Stimulated activated CD8-positive, alpha-beta memory T cell treated with anti-CD3 and anti-CD28 coated beads, Interleukin-15, amount 100 ng/mL, for 4 hours (primary cell): ENCODE measurements at places on chromosomes 6 and 20.
A peak's percentile ranks its signal among the peaks of the same experiment; 100 is the strongest.

DNA sequence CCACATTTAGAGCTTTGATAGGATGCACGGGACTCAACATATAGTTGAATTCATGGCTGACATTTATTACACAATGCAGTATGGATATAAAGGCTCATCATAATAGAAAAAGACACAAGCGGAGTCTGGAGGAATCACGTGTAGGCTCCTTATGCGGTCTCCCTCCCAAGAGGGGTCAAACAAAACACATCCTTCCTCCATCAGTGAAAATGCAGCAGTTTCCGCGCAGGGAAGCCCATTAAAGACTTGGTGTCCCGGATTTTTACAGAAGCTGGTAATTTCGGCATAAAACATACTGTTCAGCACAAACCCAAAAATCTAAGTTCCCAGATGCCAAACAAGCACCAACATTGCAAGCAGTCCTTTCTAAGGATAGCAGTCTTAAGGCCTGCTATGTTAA is 1.1 kb downstream of the USP45 start:
- no peak for DNase-seq

DNA sequence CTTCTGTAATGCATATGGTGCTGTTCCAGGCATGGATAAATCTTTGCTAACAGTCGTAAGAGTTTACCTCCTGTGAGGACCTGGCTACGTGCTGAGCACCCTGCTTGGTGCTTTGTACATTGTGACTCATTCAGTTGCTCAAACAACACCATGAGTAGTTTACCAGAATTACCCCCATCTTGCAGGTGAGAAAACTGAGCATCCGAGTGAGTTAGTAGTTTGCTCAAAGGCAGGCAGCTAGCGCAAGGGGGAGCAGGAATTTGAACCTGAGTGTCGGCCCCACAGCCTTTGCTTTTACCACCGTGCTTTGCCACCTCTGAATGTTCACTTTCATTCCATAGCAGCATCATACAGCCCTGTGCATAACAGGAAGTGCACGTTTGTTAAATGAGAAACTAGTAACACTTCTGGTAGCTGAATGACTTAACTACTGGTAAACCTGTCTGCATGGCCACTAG is 121.9 kb downstream of the MTHFD1L start:
- no peak for DNase-seq

DNA sequence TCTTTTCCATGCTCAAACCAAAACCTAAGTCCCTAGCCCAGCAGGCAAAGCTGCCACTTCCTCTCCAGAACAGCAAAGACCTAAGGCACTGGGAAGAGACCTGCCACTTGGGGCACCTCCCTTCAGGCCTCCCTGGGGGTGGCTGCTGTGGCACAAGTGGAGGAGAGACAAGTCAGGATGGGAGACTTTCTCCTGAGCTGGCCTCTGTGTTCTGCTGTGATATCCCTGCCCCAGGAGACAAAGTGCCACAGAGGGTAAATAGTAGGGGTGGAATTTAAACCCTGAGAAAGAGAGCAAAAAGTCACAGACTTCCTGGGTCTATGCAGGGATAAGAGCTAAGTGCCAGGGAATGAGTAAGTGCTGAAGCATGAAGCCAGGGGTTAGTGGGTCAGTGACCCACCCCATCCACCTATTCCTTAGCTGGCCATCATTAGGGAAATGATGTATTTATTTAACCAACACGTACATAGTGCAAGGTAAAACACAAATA is 84.2 kb downstream of the MRPL14 start:
- DNase-seq, result no peak

DNA sequence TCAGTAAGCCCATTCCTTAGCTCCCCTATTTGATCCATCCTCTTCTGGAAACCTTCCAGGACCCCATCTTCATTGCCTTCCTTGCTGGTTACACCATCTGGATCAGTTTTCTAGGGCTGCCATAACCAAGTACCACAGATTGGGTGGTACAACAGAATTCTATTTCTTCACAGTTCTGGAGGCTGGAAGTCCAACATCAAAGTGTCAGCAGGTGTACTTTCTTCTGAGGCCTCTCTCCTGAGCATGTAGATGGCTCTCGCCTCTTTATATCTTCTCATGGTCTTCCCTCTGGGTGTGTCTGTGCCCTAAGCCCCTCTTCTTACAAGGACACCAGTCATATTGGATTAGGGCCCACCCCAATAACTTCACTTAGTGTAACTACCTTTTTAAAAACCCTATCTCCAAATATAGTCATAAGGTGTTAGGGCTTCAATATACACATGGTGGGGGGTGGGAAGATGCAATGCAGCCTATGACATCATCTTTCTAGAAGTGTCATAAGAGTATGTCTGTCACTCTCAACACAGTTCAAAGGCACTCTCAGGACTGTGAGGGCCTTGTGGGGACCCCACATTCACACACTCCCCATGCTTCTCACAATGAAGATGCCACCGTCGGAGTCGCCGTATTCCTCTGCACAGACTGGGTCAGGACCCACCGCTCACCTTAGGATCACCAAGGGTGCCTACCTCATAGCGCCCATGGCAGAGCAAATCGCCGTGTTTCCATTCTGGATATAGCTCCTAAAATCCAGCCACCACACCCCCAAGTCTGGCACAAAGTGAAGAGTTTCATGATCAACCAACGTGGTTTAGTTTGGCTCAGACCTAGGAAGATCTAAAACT is 12.2 kb upstream of the PRND start:
- no peak for DNase-seq

- no peak for DNase-seq
These were observed 43.9 kb upstream of the CD93 start for GRCh38 chr20:23129891-23130621.

DNA sequence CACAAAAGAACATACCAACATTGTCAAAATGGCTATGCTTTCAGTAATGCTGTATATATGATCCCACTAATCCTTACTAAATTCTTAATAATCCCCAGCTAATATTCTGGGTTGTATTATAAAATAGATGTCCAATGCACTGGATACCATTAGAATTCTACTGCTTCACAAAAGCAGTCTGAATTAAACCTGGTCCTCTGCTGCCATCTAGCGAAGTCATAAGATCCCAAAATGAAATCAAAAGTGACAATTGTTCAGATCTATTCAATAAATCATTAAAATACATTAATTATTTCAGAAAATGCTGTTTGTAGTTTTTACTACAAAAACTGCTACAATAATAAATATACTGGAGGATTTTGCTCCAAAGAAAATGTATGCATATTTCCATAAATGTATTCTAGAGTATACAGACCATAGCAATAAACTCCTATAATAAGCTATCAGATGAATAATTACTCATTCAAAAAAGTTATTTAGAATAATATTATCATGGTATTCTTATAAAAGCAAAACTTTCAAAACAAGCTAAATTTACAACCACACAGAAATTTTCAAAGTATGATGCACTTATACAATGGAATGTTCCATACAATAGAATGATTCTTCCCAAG is 92.6 kb downstream of the RNGTT start:
- DNase-seq, result no peak

- DNase-seq, result no peak
These were observed at the start of gene MAS1L for GRCh38 chr6:29487660-29488059. Gene MAS1L, minus strand, starts transcription at chr6:29487956. Its CDS starts 54 bp downstream, at chr6:29487902.

DNA sequence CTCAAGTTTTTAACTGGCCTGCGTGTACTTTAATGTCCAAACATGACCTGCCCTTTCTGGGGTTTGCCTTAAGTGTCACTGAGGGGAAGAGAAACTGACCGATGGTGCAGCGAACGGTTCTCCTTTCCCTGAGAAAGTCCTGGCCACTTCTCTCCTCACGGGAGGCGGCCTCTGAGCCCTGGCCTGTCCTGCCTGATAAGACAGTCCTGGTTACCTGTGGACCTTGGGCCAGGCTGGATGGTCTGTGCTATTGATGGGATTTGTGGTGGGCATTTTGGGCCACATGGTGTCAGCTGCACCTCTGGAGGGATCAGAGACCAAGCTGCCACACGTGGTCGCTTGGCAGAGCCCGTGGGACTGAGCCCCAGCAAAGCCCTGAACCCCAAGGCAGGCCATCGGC is 11.6 kb upstream of the NTSR1 start:
- no peak for DNase-seq

DNA sequence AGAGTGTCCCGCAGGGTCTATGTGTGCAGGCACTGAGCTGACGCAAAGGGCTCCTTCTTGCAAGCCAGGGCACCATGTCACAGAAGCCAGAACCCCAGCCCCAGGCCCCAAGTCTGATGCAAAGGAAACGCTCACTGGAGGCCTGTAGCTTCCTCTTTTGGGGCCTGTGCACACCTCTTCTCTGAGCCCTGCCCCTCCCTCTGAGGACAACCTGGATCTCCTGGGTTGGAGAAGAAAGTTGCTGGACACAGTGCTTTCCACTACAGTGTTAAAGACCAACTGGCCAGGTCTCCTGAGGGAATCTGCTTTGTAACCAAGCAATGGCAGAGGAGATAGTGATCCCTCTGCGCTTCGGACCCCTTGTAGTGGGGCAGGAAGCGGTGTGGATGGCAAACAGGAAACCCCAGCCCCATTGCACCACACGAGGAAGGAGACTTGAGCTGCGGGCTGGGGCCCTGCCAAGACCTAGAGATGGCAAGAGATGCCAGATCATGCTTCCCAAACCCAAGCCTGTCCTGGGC is 90.0 kb downstream of the PRND start:
- no peak for DNase-seq

GRCh38 chr20:64039293-64040160 is 3.5 kb downstream of the C20orf204 start:
- no peak for DNase-seq

GRCh38 chr6:116971959-116972358 is 94.9 kb downstream of the RFX6 start:
- no peak for DNase-seq

DNA sequence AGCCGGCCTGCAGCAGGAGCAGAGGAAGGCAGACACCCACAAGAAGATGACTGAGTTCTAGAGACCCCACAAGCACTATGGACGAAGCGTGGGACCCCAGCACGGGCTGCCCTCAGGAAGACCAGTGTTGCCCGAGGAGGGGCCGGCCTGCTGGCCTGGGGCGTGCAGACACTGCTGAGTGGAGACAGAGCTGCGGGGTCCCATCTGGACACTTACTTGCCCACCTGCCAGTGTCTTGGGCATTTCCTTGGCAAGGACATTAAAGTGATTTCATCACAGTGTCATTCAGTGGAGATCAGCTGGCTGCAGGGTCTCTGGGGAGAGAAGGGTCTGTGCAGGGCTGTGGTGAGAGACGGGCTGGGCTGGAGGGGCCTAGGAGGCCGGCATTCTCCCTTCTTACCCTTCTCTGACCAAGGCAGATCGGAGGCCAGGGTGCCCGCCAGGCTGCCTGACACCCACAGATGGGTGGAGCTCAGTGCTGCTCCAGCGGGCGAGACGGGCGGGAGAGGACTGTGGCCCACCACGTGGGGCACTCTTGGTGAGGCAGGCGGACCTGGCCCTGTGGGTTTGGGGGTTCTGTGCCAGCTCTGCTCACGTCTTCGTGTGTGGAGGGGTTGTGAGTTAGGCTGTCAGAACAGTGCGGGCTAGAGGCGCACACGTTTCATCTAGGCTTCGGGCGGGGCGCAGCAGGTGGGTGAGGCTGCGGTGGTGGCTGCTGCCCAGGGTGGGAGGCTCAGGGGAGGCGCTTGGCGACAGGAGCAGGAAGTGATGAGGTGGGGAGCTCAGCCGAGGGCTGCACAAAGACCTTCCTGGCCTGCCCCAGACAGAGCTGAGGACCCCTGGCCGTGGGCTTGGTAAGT is at the start of gene LIME1:
Gene LIME1, plus strand, starts transcription at position 806 of the 860 bp plus-strand sequence. CDS start 886 bp downstream, outside the sequence.
- DNase-seq, result peak; percentile 51

- DNase-seq, result no peak
These were observed 172.1 kb upstream of the RUNX2 start for GRCh38 chr6:45156075-45156474.

GRCh38 chr6:127366282-127367022 is 23.0 kb upstream of the ECHDC1 start:
- DNase-seq, result no peak

DNA sequence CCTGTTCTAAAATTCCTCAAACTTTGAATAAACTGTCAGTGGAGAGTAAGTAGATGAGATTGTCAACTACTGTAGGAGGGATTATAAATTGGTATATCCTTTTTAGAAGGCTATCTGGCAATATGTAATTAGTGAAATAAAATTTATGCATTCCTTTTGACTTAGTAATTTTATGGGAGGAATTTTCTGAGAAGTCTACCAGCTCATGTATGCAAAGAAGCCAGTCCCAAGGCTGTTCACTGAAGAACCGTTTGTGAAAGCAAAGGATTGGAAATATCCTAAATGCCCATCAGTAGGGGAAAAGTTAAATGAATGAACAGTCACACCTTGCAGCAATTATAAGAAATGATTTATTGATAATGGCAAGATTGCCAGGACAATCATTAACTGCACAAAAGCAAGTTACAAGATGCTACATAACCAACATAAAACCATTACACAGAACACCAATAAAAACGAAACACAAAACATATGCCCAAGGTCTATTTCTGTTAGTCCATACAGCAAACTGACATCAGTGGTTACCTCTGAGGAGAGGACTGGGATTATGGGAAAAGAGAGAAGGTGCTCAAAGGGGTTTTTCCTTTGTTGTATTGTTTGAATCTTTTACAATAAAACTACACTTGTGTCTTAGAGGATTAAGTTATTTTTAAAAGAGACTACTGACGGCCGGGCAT is 4.6 kb upstream of the DSTN start:
- DNase-seq, result no peak

- DNase-seq, result no peak
These were observed 19.9 kb downstream of the KCNS1 start for GRCh38 chr20:45080867-45081624.

- DNase-seq, result no peak
These were observed 158.7 kb upstream of the SLC22A16 start for GRCh38 chr6:110635096-110635495.

- DNase-seq, result no peak
These were observed 196.5 kb upstream of the OPRM1 start for GRCh38 chr6:153842491-153842890.
